Activated CD8-positive, alpha-beta memory T cell treated with anti-CD3 and anti-CD28 coated beads for 4 hours (primary cell): ENCODE measurements at places on chromosomes 7 and 10.
A peak's percentile ranks its signal among the peaks of the same experiment; 100 is the strongest.

- no peak for DNase-seq
Observed at GRCh38 chr10:30792025-30792424, 162.5 kb upstream of the LYZL2 start.

GRCh38 chr7:111863269-111863668 lies 301.0 kb upstream of the IMMP2L start:
- DNase-seq = no peak

DNA sequence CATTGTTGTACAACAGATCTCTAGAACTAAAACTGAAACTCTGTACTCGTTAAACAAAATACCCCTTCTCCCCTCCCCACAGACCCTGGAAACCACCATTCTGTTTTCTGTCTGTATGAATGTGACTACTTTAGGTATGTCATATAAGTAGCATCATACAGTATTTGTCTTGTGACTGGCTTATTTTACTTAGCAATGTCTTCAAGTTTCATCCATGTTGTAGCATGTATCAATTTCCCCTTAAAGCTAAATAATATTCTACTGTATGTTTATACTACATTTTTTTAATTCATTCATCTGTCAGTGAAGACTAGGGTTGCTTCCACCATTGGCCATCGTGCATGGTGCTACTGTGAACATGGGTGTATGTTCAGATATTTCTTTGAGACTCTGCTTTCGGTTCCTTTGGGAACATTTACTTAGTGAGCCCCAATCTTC lies 71.2 kb upstream of the RPA3 start:
- no peak for DNase-seq

DNA sequence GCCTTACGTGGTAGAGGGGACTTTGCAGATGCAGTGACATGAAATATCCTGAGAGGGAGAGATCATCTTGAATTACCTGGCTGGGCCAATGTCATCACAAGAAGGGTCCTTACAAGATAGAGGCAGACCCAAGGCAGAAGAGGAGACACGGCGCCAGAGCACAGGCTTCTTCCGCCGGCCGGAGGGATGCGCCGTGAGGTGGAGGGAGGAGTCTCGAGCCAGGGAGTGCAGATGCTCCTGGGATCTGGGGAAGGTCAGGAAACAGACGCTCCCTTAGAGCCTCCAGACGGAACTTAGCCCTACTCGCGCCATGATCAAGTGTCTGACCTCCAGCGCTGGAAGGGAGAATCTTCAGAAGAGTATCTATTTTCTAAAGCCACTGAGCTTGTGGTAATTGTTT lies 304.8 kb downstream of the GLRX3 start:
- DNase-seq = no peak

GRCh38 chr10:110498087-110498981 lies 627 bp downstream of the DUSP5 start:
- DNase-seq = no peak

- no peak for DNase-seq
Observed at GRCh38 chr10:78516756-78517155, 483.1 kb downstream of the RPS24 start.

DNA sequence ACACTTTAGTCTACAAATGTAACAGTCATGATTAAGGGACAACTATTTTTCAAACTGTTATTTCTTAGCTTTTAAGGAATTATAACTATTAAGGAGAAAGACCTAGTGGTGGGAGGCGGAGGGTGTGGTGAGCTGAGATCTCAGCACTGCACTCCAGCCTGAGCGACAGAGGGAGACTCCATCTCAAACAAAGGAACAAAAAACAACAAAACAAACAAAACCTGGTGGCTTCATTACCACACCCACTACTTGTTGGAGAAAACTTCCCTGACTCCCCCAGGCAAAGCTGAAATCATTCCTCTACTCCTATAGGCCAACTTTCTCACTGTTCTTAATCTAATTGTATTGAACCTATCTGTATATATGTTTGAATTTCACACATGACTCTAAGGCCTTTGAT lies 3.2 kb downstream of the POLR1F start:
- DNase-seq = no peak

- DNase-seq = no peak
Observed at GRCh38 chr7:153457746-153458145, 594.5 kb upstream of the DPP6 start.

- DNase-seq = no peak
Observed at GRCh38 chr7:118877187-118877586, 652.7 kb downstream of the ANKRD7 start.

DNA sequence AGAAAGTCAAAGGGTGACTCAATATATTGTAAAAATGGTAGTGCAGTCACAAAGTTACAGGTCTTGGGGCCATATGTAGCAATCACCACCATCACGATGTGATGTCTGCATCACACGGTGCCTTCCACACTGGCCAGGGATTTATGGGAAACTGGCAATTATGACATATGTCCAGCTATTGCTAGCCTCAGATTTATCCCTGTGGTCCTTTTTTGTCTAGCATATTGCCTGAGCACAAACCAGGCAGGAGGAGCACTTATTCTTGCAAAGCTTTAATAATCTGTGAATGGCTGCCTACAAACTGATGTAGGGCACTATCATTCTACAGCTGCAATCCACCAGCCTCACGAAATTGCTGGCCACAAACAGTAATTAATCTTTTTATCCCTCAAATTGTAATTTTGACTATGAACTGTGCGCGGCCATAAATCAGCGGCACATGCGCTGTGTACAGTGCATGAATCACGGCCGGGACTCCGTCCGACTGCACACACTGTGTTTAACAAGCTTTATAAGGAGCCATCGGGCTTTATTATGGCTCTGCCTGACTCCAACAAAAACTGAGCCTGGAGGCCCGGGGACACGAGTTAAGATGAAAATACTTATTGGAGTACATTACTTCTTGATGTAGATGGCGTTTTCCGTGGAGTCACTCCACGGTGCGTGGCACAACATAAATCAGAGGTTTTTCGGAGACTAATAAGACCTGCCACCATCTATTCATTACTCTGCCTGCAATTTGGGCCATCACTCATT lies 115.2 kb downstream of the EBF3 start:
- no peak for DNase-seq

GRCh38 chr10:6875269-6875865 lies 295.3 kb upstream of the PRKCQ start:
- no peak for DNase-seq

GRCh38 chr7:55951637-55952351 lies at the start of gene MRPS17:
Gene MRPS17, plus strand, starts transcription at chr7:55951877. Its CDS starts 1,319 bp downstream, at chr7:55953196.
- peak; percentile 90 for DNase-seq

DNA sequence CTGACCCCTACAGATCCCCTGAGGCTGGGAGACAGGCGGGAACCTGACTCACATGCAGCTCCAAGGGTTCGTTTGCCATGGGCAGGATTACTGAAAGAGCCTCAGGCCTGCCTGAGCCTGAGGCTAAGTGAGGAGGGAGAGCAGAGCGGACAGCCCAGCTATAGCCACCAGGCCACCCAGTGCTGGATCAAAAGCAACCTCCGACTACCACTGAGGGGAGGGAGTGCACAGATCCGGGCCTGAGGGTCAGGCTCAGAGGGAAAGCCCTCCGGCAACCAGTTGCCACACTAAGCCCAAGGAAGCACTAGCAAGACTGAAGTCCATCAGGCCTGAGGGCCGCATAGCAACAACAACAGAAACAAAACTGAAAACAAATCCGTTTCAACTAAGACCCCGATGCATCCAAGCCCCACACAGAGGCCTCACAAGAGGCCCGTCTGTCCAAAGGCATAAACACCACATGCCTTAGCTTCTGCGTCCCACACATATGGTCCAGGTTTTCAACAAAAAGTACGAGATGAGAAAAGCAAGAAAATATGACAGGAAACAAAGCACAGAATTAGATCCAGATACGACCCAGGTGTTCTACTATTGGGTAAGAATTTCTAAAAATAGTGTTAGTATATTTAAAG lies 92.5 kb upstream of the VIPR2 start:
- no peak for DNase-seq

DNA sequence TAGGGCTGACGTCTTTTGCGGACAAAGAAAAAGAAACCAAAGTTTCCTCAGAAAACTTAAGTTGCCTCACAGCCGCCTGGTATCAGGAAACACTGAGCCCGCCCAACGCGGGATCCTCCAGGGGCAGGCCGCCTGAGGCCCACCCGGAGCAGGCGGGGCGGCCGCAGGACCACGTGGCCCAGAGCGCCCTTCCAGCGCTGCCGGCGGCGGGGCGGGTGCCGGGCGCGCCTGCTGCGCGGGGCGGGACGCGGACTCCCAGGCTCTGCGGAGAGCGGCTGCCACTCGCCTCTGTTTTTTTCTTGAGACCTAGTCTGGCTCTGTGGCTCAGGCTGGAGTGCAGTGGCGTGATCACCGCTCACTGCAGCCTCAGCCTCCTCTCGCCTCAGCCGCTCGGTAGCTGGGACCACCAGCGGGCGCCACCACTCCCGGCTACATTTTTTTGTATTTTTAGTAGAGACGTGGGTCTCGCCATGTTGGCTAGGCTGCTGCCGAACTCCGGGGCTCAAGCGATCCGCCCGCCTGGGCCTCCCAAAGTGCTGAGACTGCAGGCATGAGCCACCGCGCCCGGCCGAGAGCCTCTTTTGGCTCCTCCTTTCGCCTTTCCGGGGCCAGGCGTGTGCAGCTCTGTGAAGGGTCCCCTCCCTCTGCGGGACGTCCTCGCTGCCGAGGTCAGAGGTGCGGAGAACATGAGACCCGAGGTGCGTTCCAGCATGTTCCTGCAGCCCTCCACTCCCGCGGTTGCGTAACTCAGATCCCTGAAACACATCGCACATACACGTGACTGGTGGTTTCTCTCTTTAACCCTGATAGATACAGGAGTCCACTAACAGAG lies 11.6 kb upstream of the HNRNPF start:
- peak; percentile 65 for DNase-seq

GRCh38 chr7:51067757-51068156 lies 248.9 kb downstream of the COBL start:
- DNase-seq = no peak

DNA sequence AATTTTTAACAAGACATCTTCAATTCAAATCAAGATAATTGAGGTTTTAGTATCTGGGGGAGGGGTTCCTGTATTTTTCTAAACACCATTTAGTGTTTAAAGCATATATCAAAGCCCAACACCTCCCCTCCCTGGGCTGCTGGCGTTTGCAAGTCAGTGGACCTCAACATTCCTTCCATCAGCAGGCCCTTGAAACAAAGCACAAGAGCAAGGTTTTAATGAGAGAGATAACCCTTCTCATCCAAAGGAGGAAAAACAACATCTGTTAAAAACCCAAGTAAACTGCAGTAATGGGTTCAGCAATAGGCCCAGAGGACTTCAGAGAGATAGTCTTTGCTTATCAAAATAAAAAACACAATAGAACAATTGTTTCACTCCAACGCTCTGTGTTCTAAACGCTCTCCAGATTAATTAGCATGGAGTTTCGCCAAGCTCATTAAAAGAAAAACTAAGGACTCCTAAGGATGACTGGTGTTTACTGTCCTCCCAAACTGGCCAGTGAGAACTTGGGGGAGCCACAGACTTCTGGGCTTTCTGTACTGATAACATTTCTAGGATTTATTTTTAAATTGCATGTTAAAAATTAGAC lies 2.5 kb downstream of the JCAD start:
- DNase-seq = no peak

DNA sequence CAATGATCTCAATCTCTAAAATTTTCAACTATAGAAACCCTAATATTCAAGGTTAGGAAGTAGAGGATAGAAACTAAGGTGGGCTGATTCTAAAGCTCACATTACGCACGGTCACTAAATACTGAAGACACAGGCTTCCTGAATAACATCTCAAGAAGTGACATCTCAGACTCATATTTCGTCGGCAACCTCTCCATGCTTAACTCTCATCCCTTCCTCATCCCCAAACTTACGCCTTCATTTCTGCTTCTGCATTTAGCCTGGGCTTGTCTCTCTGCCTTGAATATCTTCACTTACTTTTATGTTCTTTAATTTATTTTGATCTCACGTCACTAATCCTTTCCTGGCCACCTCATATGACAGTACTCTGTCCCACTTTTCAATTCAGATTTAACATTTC lies 9.2 kb downstream of the PGAM1 start:
- DNase-seq = no peak

GRCh38 chr7:134885967-134886352 lies 100.3 kb upstream of the AGBL3 start:
- DNase-seq = no peak

DNA sequence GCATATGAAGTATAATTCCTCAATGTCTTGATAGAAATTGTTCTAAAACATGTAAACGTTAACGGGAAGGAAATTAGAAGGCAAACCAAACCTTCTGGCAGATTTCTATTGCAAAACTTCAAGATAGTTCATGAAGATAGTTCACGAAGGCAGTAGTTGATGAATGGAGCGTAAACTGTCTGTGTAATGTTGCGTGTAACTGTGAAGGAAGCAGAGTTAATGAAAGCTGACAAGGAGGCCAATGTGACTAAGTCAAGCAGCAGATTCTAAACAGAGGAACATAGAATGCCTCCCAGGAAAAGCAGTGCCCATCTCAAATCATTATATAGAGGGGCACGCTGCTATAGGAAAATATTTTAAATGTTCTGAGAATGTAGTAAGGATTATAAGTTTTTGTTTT lies 659.7 kb upstream of the IGFBP3 start:
- DNase-seq = no peak

DNA sequence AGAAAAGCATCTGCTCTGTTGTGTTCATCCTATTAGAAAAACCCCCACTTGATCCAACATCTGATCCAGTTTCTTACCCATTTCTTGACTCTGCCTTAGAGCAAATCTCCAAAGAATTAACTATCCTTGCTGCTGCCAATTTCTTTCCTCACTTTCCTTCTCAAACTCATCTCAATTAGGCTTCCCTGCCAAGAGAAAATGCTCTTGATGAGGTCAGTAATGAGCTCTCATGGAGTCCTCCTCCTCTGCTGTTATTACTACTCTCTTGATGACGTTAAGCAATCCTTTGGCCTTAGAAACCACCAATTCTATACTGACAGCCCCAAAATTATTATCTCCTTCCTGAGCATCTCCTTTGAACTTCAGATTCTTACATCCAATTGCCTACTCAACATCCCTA lies 162.0 kb upstream of the FAM13C start:
- no peak for DNase-seq

DNA sequence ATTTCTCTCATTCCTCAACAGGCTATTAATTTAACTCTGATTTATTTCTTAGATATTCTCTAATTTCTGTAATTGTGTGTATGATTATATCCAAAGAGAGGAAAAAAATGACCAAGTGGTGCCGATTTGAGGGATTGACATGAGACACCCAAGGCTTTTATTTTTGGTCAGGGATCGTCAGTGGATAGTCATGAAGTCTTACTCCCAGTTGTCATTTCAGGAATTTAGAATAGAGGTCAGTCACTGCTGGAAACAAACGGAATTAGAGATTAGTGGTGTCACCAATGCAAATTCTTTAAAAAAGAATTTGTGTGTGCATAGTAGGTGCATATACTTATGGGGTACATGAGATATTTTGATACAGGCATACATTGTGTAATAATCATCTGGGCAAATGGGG lies 26.8 kb upstream of the AGR3 start:
- no peak for DNase-seq

DNA sequence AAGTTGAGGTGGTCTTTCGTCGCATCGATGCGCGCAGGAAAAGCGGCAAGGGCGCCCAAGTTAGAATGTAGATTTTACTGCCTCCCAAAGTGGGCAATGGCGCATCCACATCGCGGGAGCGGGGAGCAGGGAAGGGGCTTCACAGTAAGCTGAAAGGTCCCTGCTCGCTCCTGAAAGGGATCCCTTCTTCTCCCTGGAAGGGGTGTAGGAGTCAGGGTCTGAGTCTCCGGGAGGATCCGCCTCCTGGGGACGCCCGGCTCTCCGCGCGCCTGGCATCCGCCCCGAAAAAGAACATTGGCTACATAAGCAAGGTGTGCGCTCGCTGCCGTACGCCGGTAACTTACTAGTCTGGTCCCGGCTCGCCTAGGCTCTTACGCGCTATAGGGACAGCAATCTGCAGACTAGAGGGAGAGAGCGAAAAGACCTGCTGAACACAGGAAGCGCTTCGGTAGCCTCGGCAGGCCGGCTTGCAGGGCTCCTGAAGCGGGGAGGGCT lies 804 bp downstream of the UNC5B start:
- no peak for DNase-seq
